ENCODE measurements at places on chromosomes 3 and 15.
A peak's percentile ranks its signal among the peaks of the same experiment; 100 is the strongest.

DNA sequence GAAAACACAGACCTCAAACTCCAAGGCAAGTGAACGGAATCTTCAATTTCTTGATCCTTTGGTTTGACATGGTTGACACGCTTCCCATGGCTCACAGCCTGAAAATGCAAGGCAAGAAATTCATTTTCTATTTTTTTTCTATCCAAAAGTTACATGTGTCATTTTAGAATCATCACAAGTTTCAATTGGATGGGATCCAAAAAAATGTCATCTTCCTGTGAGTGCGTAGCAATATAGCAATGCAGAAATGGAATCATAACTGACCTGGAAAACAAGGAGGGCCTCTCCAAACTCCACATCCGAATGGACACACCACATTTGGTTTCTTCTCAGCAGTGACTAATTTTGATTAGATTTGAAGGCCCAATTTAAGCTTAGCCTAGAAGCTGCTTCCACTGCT, 175.8 kb upstream of the ATP11B start:
- H3K4me1 ChIP-seq, result no peaks in the 10 kb centered on the region
- H3K4me3 ChIP-seq, result no peak overlapping the region
- no peak overlapping the region for H3K27ac ChIP-seq
- H3K27me3 ChIP-seq, result no peaks in the 10 kb centered on the region
- no peaks in the 10 kb centered on the region for H3K36me3 ChIP-seq

- H3K4me3 ChIP-seq, result no peak overlapping the region
- H3K27ac ChIP-seq, result no peak overlapping the region
- peak; percentile 77 for DNase-seq
- no peaks in the 10 kb centered on the region for H3K4me1 ChIP-seq
Measured at GRCh38 chr3:117052395-117052794, 342.8 kb downstream of the TUSC7 start.

DNA sequence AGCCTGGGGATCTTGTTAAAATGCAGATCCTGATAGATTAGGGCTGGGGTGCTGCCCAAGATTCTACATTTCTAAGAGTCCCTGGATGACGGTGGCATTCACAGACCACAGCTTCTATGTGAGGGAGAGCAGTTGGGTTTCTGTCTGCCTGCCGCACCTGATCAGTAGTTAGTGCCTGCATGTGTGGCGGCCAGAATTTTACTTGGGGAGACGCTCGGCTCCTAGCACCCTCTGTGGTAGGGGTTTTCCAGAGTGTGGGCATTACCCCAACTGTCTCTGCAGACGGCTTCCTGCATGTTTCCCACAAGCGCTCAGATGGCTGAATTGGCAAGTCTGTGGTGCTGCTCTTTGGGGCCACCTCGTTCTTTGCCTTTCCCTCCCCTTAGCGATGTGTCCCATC, 8.3 kb downstream of the GHRL start:
- H3K27ac ChIP-seq, result no peak overlapping the region
- no peak for DNase-seq
- H3K36me3 ChIP-seq, result peaks cover 36% of the 10 kb centered on the region

DNA sequence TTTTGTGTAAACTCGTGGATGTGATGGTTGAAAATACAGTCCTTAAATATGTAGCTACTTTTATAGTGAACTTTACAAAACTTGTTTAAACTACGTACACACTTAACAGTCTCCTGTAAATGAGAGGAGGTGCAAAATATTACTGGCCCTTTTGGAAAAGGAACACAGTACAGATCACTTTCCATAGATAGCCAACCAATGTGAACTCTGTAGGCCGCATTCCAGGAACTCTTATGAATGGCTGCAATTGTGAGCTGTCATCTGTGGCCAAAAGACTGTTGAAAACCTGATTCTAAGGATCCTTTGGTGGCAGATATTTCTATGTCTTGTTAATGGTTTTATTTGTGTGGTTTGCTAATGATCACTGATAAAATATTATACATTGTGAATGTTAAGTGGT, 6.2 kb downstream of the TSC22D2 start:
- DNase-seq, result peak; percentile 58
- H3K27me3 ChIP-seq, result no peaks in the 10 kb centered on the region
- H3K4me3 ChIP-seq, result peak overlapping the region; percentile 54
- H3K4me1 ChIP-seq, result peaks cover 5% of the 10 kb centered on the region
- H3K36me3 ChIP-seq, result peaks cover 6% of the 10 kb centered on the region
- H3K27ac ChIP-seq, result peak overlapping the region; percentile 13

DNA sequence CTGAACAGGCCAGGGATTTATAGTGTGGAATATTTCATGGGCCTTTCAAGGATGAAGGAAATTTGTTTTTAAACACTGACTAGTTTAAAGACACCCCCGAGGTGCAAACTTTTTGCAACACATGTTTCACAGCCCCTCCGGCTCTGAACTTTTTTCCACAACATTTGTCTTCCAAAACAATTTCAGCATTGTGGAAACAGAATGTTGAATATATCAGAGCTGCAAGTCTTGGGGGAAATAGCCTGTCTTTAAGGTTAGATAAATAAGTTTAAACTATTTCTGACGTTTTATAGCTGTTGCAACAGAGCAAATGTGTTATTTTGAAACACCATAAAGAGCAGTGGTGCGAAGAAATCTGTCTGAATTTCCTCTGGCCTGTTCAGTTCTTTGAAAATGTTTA, 229.2 kb upstream of the GOLGA6L4 start:
- DNase-seq, result no peak
- no peak overlapping the region for H3K27ac ChIP-seq
- no peak overlapping the region for H3K4me3 ChIP-seq
- no peaks in the 10 kb centered on the region for H3K4me1 ChIP-seq
- H3K36me3 ChIP-seq, result no peaks in the 10 kb centered on the region

GRCh38 chr3:193788189-193788991, 195.4 kb downstream of the OPA1 start:
- no peaks in the 10 kb centered on the region for H3K4me1 ChIP-seq
- DNase-seq, result peak; percentile 53
- peaks cover 46% of the 10 kb centered on the region for H3K27me3 ChIP-seq
- H3K4me3 ChIP-seq, result no peak overlapping the region
- no peaks in the 10 kb centered on the region for H3K36me3 ChIP-seq
- no peak overlapping the region for H3K27ac ChIP-seq

- DNase-seq, result no peak
- H3K27ac ChIP-seq, result no peak overlapping the region
- H3K4me3 ChIP-seq, result no peak overlapping the region
- H3K36me3 ChIP-seq, result no peaks in the 10 kb centered on the region
- H3K4me1 ChIP-seq, result peaks cover 17% of the 10 kb centered on the region
Measured at GRCh38 chr3:50297384-50297775, 1.8 kb downstream of the HYAL3 start.

- DNase-seq, result no peak
- H3K27me3 ChIP-seq, result no peaks in the 10 kb centered on the region
- H3K36me3 ChIP-seq, result no peaks in the 10 kb centered on the region
- H3K27ac ChIP-seq, result no peak overlapping the region
- no peaks in the 10 kb centered on the region for H3K4me1 ChIP-seq
- no peak overlapping the region for H3K4me3 ChIP-seq
Measured at GRCh38 chr3:135261214-135261775, 466.2 kb downstream of the EPHB1 start.

DNA sequence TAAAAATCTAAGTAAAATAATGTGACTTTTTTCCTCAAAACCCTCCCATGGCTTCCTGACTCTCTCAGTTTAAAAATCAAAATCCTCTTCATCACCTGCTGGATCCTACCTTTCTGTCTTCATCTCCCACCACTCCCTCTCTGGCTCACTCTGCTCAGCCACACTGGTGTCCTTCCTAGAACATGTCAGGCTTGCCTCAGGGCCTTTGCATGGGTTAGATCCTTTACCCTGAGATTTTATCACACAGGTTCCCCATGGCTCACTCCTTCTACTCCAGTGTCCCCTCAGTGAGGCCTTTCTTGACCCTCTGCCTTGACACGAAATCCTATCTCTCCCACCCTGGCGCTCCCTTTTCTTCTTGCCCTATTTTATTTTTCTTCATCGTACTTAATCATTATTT, 141.8 kb downstream of the RPL22L1 start:
- H3K4me1 ChIP-seq, result peaks cover 27% of the 10 kb centered on the region
- DNase-seq, result no peak
- H3K36me3 ChIP-seq, result no peaks in the 10 kb centered on the region
- no peaks in the 10 kb centered on the region for H3K27me3 ChIP-seq
- H3K27ac ChIP-seq, result peak overlapping the region; percentile 96

DNA sequence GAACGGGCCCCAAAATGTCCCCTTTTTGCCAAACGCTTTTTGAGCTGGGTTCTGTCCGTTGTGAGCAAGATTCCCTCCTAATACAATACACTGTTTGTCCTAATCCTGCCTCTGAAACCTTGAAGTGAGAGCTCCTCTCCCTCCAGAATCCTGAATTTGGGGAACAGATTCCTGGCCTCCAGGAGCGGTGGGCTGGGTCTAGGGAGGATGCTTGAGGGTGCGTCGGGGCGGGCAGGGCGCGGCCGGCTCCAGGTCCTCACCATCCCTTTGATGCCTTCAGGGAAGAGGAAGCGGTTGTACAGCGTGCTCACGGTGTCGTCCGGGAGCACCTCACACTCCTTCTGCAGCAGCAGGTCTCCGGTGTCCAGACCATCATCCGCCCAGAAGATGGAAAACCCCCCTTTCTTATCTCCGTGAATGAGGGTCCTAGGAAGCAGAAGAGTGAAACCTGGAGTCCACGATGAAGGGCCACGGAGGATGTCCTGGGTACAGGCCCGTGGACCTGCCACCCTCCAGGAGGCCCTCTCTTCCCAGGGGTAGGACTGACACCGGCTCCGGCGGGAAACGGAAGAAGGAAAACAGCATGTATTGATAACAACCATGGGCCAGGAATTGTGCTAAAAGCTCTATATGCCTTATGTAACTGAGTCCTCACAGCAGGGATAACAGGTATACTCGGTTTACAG, 23.2 kb downstream of the ALDH1L1 start:
- H3K27ac ChIP-seq, result no peak overlapping the region
- no peaks in the 10 kb centered on the region for H3K36me3 ChIP-seq
- peaks cover 16% of the 10 kb centered on the region for H3K27me3 ChIP-seq
- H3K4me3 ChIP-seq, result no peak overlapping the region
- H3K4me1 ChIP-seq, result no peaks in the 10 kb centered on the region
- no peak for DNase-seq

GRCh38 chr3:184601576-184602371, 40.2 kb downstream of the EPHB3 start:
- DNase-seq, result no peak
- no peaks in the 10 kb centered on the region for H3K36me3 ChIP-seq
- H3K27ac ChIP-seq, result no peak overlapping the region
- H3K4me1 ChIP-seq, result no peaks in the 10 kb centered on the region
- H3K4me3 ChIP-seq, result no peak overlapping the region

DNA sequence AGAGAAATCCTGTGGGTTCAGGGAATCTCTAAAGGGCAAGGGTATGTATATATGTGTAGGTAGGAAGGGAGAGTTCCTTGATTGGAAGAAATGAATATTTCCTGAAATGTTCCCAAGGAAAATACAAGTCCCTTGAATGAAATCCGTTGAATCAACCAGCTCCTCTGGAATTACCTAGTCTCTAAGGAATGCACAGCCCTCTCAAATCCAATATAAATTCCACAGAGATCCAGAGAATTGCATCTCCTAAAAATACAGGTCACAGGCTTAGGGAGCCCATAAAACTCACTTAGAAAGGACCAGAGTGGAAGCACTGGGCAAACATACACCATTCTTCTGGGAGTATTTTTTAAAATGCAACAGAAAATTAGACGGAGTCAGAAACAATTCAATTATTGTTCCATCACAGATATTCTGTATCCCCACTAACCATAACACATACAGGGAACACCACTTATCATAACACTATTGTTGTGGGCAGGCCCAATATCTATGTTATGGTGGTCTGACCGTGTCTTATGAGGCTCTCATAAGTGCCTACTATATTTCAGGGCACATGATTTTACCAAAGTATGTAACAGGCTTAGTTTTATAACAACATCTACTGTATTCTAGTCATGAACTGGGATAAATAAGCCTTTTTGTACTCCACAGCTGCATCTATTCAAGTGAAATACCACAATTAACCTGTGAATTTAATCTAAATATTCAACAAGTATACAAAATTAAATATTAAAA, 43.7 kb downstream of the IGSF11 start:
- no peak for DNase-seq
- H3K27me3 ChIP-seq, result no peaks in the 10 kb centered on the region
- H3K27ac ChIP-seq, result no peak overlapping the region
- H3K36me3 ChIP-seq, result no peaks in the 10 kb centered on the region

- no peak overlapping the region for H3K4me3 ChIP-seq
- no peak for DNase-seq
- peaks cover 2% of the 10 kb centered on the region for H3K4me1 ChIP-seq
- no peak overlapping the region for H3K27ac ChIP-seq
Measured at GRCh38 chr15:70240082-70240481, 142.4 kb upstream of the TLE3 start.

DNA sequence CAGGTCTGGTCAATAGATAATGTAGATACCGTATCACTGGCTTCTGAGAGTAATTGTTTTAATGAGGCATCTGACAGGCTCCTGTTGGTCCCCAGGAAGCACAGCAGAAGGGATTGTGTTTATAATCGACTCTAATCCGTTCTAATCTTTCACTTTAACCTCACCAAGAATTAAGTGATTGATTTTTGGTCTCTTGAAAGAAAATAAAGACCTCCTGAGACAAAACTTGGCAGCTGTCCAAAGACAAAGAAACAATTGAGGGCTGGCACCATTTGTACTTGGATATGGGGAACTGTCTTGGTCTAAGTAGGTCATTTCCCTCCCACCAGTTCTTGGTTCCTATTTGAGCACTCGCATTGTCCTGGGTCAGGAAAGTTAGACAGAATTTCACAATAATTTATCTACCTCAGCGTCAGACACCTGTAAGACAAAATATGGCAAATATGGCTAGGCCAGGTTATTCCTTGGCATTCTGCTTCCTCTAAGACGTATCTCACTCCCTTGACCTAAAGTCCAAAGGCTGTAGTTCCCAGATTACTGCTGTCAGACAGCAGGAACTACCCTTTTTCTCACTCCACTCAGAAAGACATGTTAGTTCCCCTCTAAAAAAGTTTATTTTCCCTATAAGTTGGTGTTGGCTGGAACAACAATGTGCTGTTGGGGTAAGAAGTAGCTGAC, 22.7 kb upstream of the CD96 start:
- no peaks in the 10 kb centered on the region for H3K4me1 ChIP-seq
- no peak for DNase-seq
- H3K27me3 ChIP-seq, result peaks cover 43% of the 10 kb centered on the region
- H3K4me3 ChIP-seq, result no peak overlapping the region

GRCh38 chr3:156579427-156579851, 24.5 kb upstream of the SSR3 start:
- DNase-seq, result no peak
- H3K27me3 ChIP-seq, result peaks cover 11% of the 10 kb centered on the region
- H3K36me3 ChIP-seq, result no peaks in the 10 kb centered on the region
- no peak overlapping the region for H3K27ac ChIP-seq
- H3K4me3 ChIP-seq, result no peak overlapping the region

- H3K4me3 ChIP-seq, result peak overlapping the region; percentile 67
- H3K4me1 ChIP-seq, result peaks cover 3% of the 10 kb centered on the region
- no peaks in the 10 kb centered on the region for H3K27me3 ChIP-seq
- no peaks in the 10 kb centered on the region for H3K36me3 ChIP-seq
Measured at GRCh38 chr15:85380812-85381642, 624 bp downstream of the AKAP13 start.

DNA sequence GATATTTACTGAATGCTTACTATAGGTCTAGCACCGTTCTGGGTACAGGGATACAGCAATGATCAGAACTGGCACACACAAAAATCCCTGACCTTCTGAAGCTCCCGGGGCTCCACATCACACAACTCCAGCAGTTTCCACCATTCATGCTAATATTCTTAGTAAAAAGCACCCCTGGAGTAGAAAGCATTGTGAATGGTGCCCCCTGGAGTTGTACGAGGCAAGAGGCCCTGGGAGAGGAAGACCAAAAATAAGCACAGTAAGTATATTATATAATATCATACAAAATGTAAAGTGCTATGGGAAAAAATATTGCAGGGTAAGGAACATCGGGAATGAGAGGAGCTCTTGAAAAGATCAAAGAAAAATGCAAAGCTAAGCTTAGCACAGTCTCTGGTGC, 790 bp upstream of the SRGAP3 start:
- no peak for DNase-seq
- H3K36me3 ChIP-seq, result no peaks in the 10 kb centered on the region
- no peak overlapping the region for H3K27ac ChIP-seq

Measured in IMR-90 (cell line).